ENCODE measurements at places on chromosomes 3 and 15.

GRCh38 chr3:71307991-71308697, 275.4 kb downstream of the FOXP1 start:
- DNase-seq, result no peak

- no peak for DNase-seq
These were observed 142.6 kb downstream of the CMSS1 start for GRCh38 chr3:99960123-99960878.

DNA sequence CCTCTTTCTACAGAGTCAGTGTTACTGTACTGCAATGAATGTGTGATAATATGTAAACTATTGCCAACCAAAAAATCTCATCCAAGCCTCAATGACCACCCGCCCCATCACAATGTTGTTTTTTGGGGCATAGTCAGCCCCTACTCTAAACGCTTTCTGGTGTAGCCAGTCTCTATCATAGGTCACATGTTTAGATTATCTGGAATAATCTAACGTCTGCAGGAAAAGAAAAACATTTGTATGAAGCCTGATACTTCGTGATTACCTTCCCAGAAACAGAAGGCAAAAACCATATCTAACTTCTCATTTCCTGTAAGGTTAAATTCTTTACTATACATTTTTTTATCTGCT, 1331.8 kb upstream of the GBE1 start:
- DNase-seq, result no peak

- no peak for DNase-seq
These were observed 101.4 kb downstream of the RYK start for GRCh38 chr3:134149286-134149685.

DNA sequence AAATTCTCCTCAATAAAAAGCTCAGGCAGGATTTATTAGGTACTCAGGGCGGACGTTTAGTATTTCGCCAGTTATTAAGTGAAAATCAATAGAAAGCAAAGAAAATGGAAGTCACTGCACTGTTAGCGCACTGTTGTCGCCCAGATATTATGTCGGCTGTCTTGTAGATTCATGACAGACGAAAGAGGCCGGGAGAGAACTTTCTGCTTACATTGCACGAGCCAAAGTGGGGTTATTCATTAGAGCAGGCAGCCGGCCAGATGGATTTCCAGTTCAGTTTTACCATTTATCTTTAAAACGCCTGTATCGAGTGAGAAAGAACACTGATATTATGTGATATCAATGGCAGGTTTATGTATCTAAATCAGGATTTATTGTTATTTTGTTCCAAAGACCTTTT, 866.0 kb upstream of the NR2F2 start:
- no peak for DNase-seq

GRCh38 chr15:79396850-79397249, 35.3 kb upstream of the MINAR1 start:
- DNase-seq, result no peak

DNA sequence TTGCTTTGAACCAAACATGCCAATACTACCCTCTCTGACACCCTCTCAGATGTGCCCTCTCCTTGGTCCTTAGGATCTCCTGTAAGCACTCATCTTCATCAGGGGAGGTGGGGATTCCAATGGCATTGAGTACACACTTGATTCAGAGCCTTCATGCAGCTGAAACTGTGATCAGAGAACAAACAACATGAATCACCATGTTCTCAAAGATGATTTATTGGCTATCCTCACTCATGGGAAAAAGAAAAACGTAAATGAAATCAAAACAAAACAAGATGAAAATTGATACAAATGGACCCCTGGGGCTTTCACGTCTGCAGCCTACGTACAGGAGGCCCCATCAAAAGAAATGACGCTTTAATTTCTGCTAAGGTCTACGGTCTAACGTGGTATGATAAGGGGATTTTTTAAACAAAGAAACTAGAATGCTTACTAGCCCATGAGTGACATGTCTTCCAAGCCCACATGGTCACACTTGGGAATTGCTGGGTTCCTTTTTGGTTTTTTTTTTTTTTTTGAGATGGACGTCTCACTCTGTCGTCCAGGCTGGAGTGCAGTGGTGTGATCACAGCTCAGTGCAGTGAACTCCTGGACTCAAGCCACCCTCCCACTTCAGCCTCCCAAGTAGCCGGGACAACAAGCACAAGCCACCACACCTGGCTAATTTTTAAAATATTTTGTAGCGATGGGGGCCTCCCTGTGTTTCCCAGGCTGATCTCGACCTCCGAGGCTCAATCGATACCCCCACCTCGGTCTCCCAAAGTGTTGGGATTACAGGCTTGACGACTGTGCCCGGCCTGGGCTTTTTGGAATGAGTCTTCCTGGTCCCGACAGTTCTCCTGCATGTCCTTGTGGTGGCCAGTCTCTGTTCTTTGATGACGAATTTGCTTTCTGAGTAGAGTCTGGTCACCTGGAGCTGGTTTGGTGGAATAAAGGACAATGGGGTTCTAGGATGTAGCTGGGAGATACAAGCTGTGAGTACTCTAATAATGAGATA, 202.6 kb downstream of the XXYLT1 start:
- peak; percentile 59 for DNase-seq

DNA sequence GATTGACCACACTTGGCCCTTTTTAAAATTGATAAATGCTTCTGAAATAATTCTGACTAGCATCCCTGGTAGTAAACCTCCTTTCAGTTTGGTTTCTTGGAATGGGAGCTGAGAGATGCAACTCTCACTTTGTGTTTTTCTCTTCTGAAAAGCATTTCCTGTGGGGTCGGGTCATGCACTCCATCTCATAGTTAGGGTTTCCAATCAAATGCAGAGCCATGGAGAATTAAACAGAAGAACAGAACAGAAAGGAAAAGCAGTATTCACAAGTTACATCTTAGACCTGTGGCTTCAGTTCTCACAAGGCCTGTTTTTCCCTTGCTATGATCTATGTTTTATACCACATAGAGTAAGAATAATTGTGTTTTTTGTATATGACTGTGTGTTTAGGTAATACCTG, 39.7 kb downstream of the SENP2 start:
- no peak for DNase-seq

GRCh38 chr15:36905908-36906307, 194.4 kb downstream of the MEIS2 start:
- no peak for DNase-seq

DNA sequence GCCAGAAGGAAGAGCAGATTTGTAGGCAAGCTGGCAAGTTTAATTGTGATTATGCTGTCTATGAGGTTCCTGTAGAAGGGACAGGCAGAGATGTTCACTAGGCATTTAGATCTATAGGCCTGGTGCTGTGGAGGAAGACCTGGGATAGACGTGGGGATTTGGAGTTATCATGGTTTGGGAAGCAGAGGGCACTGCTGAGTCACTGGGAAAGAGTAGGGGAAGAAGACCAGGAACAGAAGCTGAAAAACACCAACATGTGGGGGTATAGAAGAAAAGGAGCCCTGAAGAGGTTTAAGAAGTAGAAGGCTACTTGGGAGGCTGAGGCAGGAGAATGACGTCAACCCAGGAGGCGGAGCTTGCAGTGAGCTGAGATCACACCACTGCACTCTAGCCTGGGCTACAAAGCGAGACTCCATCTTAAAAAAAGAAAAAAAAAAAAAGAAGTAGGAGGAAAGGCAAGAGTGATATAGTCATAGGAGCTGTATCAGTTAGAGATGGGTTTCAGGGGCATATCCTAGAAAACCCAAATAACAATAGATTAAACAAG, 19.3 kb downstream of the GRK7 start:
- DNase-seq, result no peak

DNA sequence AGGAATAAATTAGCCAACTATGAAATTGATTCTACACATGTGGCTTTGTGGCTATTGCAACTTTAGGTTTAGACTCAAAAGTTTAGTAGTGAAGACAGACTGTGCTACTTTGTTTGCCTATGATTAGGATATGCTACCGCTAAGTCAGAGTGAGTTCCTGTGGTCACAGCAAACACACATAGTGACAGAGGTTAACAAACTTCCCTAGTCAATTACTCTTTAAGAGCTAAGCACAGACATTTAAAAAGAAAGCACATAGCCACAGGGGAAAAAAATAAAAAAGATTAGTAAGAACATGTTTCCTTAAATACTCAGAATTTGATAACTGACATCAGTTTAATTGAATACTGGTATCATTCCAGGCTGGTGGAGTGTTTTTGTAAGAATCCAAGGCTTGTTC, 207.1 kb downstream of the GBE1 start:
- DNase-seq, result no peak

DNA sequence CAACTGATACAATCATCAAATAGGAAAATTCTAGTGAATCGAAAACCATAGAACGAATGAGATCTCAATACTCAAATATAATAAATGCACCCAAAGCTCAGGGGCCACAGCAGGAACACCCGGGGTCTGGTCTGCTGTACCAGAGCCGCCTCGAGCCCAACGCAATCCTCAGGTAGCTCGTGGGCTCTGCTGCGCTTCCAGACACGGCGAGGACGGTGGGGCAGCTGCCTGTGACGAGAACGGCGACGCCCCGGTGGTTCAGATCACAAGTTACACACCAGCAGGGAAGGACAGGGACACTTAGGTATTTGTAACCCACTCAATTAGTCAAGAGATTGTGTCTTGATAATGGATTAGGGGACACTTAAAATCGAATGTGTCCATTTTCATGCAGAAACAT, 54.6 kb downstream of the NIPA2 start:
- no peak for DNase-seq

DNA sequence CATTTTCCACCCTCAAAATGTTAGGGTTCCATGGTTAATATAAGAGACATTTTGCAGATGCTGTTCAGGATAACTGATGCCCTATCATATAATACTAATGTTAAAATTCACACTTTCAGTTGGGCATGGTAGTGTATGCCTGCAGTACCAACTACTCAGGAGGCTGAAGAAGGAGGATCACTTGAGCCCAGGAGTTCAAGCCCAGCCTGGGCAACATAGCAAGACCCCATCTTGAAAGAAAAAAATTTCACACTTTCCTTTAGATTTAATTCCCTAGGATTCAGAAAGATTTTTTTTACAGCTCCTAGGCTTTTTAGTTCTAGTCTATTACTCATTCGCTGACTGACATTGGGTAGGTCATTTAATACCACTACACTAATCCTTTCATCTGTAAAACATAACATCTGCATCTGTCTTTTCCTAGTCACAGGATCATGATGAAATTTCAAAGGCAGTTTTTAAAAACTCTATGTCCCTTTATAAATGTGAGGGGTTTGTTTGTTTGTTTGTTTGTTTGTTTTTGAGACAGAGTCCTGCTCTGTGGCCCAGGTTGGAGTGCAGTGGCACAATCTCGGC, 103.7 kb downstream of the MYO5A start:
- no peak for DNase-seq

GRCh38 chr15:47411733-47412132, 305.6 kb upstream of the SEMA6D start:
- no peak for DNase-seq

- DNase-seq, result no peak
These were observed 4.6 kb upstream of the RTP2 start for GRCh38 chr3:187706971-187707370.

- DNase-seq, result no peak
These were observed 40.5 kb downstream of the ZIC1 start for GRCh38 chr3:147449669-147450068.

GRCh38 chr3:76021376-76021775, 236.0 kb upstream of the ZNF717 start:
- DNase-seq, result no peak

DNA sequence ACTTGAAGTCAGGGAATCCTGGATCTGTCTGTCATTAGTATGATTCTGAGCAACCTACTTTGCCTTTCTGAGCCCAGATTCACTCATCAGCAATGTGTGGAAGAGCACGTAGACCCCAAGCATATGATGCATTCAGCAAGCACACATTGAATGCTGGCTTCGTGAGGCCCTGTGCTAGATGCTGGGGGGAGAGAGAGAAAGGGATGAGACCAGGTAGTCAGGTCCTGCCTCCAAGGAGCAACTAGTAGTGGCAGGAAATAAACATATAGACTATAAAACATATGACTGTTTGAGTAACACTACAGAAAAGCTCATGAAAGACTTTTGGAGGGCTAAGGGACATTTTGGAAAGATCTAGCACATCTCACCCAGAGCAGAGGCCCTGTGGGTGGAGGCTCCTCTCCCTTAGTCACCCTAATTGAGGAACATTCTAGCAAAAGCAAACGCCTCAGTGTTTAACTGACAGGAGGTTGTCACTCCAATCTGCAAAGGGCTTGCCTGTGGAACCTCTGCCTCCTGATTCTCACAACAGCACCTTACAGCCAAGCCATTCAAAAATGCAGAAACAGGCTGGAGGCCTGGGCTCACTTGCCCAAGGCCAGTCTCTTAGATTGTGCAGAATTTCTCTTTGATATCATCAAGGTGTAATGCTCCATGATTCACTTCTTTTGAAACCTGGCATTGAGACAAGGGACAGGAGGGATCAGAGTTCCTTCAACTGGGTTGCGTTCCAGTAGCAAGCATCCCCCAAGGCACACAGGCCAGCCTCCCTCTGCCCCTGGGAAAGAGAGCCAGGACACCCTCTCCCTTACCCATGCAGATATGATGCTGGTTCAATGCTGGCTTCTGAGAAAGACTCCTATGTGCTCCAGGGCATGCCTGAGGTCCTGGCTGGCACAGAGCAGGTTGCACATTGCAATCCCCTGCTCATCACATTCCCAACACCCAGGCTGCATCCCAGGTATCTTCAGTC, 26.1 kb downstream of the STARD5 start:
- no peak for DNase-seq

DNA sequence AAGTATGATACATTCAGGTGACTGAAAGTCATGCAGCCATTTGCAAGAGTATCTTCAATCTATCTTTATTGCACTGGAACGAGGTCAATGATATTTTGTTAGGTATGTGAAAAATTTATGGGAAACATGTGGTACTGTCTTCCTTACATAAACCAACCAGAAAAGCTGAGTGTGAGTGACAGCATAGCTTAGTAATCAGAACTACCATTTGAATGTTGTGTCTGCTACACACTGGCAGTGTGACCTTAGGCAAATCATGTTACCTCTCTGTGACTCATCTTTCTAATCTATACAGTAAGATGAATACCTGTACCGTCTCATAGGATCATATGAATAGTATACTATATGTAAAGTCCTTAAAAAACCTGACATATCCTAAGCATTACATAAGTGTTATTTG, 337.9 kb upstream of the IL12A start:
- no peak for DNase-seq

- no peak for DNase-seq
These were observed 9.0 kb downstream of the TF start for GRCh38 chr3:133754973-133755828.

GRCh38 chr3:126431103-126431534, 36.4 kb downstream of the CFAP100 start:
- DNase-seq, result no peak

GRCh38 chr3:45249391-45249790, 23.3 kb upstream of the TMEM158 start:
- no peak for DNase-seq
